Kidney (tissue), 22 donors: ENCODE measurements at places on chromosomes 6 and 20. TPM values are rescaled to one million over a fixed set of nuclear protein-coding genes. Genes with fewer than 3 reads are reported as not detected.

The BPIFB1 gene
- total RNA-seq = not detected

The VGLL2 gene
- total RNA-seq = not detected

The SRMS gene
- total RNA-seq = 0.38 TPM

The FNDC1 gene
- 1.3 TPM for total RNA-seq

The CABLES2 gene
- total RNA-seq = 4.5 TPM

The TFAP2A gene
- 16.2 TPM for total RNA-seq

The PI16 gene
- total RNA-seq = 1.7 TPM

The PPIL6 gene
- 8.4 TPM for total RNA-seq

The PRDM13 gene
- total RNA-seq = not detected

The CFAP206 gene
- 2.5 TPM for total RNA-seq

The ESR1 gene
- total RNA-seq = 5.2 TPM

The SNAP25 gene
- 6.2 TPM for total RNA-seq

The CPXM1 gene
- total RNA-seq = 5.2 TPM

The MUC22 gene
- total RNA-seq = not detected

The RIMS4 gene
- 0.13 TPM for total RNA-seq

The ETV7 gene
- 4.6 TPM for total RNA-seq

The PPIL4 gene
- 30.1 TPM for total RNA-seq

The RIPOR2 gene
- 24.2 TPM for total RNA-seq

The C6orf58 gene
- not detected for total RNA-seq

The MUCL3 gene
- 0.13 TPM for total RNA-seq

The IMPG1 gene
- total RNA-seq = not detected

The SLC26A8 gene
- 0.22 TPM for total RNA-seq

The RARS2 gene
- total RNA-seq = 31.7 TPM

The ATF6B gene
- 104 TPM for total RNA-seq

The CCM2L gene
- 13.8 TPM for total RNA-seq

The GGTLC1 gene
- not detected for total RNA-seq

The CD109 gene
- total RNA-seq = 19.0 TPM

The RFX6 gene
- not detected for total RNA-seq

The RNF114 gene
- 89.2 TPM for total RNA-seq

The EMILIN3 gene
- 0.50 TPM for total RNA-seq

The GSTA4 gene
- total RNA-seq = 17.4 TPM

The ABHD16B gene
- total RNA-seq = not detected

The CCN5 gene
- 3.1 TPM for total RNA-seq

The SLC2A4RG gene
- 154 TPM for total RNA-seq

The CFAP61 gene
- total RNA-seq = 2.6 TPM

The EYA4 gene
- 5.0 TPM for total RNA-seq

The MICB gene
- 5.7 TPM for total RNA-seq

The EDEM2 gene
- total RNA-seq = 30.0 TPM

The TOMM6 gene
- 150 TPM for total RNA-seq

The ZSWIM3 gene
- 3.2 TPM for total RNA-seq

The DLL1 gene
- total RNA-seq = 11.9 TPM

The OR12D3 gene
- not detected for total RNA-seq

The DTNBP1 gene
- 25.2 TPM for total RNA-seq

The PHF20 gene
- 48.4 TPM for total RNA-seq

The MPC1 gene
- 74.1 TPM for total RNA-seq
